ENCODE measurements at places on chromosomes 4 and X.
A peak's percentile ranks its signal among the peaks of the same experiment; 100 is the strongest.

DNA sequence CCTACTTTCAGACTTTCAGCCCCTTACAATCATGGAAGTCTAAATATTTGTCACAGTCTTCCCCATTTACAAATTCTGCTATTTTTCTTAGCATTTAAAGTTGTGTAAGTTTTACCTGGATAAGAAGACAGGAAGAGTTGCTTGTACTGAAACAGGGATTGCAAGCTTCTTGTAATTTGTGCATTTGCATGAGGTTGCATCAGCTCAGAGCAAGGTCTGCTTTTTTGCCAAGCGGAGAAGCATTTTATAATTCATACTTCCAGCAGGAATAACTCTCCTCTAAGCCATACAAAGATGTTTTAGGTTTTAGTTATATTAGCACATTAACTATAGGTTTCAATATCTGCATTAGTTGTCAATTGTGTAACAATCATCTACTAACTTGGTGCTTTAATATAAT is 922.0 kb upstream of the PABPC4L start:
- DNase-seq = no peak

- DNase-seq = peak; percentile 60
Observed at GRCh38 chrX:153474718-153475117, 4.3 kb upstream of the HAUS7 start.

- no peak for DNase-seq
Observed at GRCh38 chr4:151045907-151046306, 30.8 kb upstream of the LRBA start.

DNA sequence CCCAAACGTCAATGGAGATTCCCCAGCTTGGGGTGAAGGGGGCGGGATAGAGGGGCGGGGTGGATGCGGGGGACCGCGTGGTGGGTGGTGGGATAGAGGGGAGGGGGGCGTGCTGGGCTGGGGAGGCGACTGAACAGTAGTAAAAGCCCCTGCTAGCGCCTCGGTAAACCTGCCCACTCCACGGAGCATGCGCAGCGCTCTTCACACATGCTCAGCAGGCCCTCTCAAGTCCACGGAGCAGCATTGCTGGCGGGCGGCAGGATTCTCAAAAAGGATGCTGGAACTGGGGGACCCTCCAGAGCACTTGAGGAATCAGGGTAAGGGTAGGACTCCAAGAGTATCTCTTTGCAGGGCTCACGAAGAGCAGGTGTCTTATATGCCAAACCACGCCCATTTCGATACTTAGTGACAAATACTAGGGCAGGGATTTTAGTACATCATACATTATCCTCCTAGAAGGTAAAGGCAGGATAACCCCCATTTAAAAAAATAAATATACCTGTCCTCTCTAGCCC is 378 bp upstream of the RPS6KA6 start:
- no peak for DNase-seq

- DNase-seq = no peak
Observed at GRCh38 chr4:7828793-7829301, 110.8 kb downstream of the AFAP1 start.
